ENCODE measurements at places on chromosomes 6 and 20. TPM values are rescaled to one million over a fixed set of nuclear protein-coding genes. Genes with fewer than 3 reads are reported as not detected.

Gene FBXL4
- 12.9 TPM for total RNA-seq

Gene DEFB114
- not detected for total RNA-seq

Gene CLVS2
- not detected for total RNA-seq

Gene UNC93A
- not detected for total RNA-seq

Gene SLC22A16
- total RNA-seq, result not detected

Gene TMC2
- total RNA-seq, result not detected

DNA sequence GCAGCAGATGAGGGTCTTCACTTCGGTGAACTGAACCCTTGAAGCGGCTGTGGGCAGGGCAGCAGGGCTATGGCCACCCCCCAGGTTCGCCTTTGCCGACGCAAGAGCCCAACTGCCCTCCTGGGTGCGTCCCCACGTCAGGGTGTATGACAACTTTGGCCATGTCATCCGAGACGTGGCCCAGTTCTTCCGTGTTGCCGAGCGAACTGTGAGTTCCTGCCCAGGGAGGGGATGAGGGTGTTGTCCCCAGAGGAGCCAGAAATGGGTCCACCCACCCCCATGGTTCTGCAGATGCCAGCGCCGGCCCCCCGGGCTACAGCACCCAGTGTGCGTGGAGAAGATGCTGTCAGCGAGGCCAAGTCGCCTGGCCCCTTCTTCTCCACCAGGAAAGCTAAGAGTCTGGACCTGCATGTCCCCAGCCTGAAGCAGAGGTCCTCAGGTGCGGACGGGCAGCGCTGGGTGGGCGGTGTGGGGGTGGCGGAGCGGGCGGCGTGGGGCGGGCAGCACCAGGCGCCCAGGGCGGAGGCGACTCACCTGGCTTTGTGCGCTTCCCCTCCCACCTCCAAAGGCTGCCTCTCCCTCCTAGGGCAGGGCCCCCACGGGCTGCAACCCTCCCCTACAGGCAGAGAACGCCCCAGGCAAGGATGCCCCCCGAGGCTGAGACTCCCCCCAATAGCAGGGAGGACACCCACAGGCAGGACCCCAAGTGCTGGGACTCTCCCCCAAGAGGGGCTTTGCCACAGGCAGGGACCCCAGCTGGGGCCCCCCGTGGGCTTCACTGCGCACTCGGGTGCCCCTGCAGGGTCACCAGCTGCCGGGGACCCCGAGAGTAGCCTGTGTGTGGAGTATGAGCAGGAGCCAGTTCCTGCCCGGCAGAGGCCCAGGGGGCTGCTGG lies 6.2 kb upstream of the TNFRSF6B start:
- DNase-seq, result no peak

GRCh38 chr6:167476844-167477595 lies 152.1 kb downstream of the TTLL2 start:
- no peak for DNase-seq

DNA sequence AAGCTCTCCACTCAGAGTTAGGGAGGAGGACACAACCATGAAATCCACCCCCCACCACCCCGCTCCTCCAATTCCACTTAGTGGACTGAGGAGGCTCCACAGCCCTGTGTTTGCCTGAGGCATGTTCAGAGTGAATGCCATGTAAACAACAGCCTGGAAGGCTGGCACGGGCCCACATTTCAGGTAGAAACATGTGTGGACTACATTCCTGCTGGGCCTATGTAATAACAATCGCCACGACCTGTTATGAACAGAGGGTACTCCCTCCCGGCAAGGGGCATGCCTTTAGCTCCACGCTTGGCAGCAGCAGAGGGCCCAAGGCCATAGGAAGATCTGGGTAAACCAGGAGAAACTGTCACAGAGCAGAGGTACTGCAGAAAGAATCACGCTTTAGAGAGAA lies 65.5 kb downstream of the ISM1 start:
- DNase-seq, result no peak

GRCh38 chr6:106882601-106883518 lies 91.7 kb downstream of the CD24 start:
- DNase-seq, result no peak

DNA sequence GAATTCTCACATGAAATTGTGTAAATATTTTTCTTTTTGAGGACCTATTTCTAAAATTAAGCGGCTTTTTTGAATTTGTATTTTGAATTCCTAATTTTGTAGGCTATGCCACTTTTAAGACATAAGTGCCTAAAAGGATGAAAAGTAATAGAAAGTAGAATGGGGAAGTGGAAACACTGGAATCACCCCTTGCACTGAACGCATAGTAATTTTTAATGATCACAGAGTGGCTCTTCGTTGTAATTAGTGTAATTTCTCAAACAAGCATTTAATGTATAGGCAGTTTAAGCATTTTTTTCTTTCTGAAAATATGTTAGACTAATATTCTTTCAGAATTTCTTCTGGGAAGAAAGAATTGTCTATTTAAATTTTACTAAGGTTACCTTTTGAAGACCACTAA lies 73.2 kb downstream of the ARID1B start:
- DNase-seq, result no peak

- DNase-seq, result no peak
Observed at GRCh38 chr20:7702141-7702540, 238.1 kb downstream of the HAO1 start.

DNA sequence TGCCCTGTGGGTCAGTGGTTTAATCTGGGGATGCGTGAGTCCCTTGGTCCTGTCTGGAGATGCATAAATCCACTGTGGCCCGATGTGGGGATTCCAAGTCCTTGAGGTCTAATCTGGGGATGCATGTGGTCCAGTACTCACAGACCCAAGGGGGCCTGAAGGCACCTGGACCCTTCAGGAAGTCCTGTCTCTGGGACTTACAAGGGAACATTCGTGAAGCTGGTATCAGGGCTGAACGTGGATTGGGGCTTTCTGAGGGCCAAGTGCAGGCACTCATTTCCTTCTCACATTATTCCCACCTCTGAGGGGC lies 25.2 kb upstream of the GTSF1L start:
- DNase-seq, result peak; percentile 38

DNA sequence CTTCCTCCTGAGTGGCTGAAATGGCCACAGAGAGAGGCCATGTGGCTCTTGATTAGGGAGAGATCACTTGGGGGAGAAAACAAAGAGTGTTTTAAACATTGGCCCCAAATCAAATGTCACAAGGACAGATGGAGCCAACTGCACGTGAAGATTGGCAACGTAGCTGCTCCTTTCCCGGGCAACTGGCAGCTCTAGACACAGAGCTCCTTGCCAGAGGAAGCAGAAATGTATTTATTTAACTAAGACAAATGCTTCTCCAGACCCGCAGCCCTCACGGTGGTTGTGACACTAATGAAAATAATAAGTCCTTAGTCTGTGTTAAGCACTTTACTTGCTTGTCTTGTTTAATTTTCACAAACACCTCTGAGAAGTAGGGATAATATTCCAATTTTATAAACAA lies 49.6 kb upstream of the DSN1 start:
- no peak for DNase-seq

- no peak for DNase-seq
Observed at GRCh38 chr6:40285996-40286395, 301.2 kb downstream of the LRFN2 start.

- no peak for DNase-seq
Observed at GRCh38 chr6:37979392-37980221, 160.1 kb downstream of the ZFAND3 start.

GRCh38 chr20:16556301-16556700 lies 16.9 kb downstream of the KIF16B start:
- DNase-seq, result no peak

DNA sequence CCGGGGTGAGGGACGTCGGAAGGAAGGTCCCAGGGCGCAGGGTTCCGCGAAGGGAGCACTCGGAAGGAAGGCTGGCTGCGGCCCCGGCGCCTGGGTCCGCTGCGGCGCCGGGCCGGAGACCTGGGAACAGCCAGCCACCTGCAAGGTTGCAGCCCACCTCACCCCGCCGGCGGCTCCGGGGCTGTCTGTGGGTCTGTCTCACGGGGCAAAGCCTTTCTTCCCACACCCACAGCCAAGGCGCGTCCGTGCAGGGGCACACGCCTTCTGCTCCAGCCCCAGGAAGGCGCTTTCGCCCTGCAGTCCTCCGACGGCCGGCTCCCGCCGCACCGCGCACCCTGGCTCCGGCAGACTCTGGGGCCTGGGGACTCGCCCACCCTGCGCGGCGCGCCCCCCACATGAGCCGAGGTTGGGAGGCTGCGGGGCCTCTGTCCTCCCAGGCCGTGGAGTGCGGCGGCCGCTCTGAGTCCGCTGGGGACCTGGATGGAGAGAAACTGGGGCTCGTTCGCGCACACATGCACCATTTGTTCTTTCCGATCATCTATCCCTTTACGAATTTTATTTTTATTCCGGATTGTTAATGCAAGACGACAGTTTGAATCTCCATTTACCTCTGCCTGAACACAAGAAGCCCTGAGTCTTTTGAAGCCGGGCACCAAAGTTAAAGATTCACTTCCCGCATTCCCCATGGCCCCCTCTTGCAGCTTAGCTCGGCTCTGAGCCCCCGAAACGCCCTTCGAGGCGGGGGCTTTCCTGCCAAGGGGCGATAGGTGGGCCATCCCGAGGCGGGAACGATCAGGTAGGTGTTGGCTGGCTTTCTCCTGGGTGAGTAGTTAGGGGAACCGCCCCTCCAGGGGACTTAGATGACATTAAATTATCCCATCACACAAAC lies 4.5 kb upstream of the FOXC1 start:
- no peak for DNase-seq

- no peak for DNase-seq
Observed at GRCh38 chr20:37562695-37563480, 35.2 kb upstream of the BLCAP start.

DNA sequence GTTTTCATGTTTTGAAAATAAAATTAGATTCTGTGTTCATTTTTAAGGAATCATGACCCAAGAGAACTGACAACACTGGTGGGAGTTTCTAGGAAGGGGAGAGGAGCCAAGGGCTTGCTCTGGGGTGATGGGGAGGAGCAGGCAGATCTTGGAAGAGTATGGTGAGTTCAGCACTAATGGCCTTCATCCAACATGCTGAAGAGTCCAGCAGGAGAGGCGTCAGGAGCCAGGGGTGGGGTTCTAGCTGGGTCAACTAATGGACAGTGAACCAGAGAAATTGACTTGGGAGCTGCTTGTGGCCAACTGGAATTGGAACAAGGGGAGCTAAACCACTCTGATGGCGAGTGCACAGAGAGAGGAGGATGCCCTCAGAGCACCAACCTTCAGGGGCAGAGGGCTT lies 107.1 kb downstream of the MRPL14 start:
- DNase-seq, result no peak

GRCh38 chr6:133551847-133552341 lies 310.7 kb downstream of the EYA4 start:
- no peak for DNase-seq

- no peak for DNase-seq
Observed at GRCh38 chr6:36075656-36076055, 48.0 kb downstream of the MAPK14 start.

DNA sequence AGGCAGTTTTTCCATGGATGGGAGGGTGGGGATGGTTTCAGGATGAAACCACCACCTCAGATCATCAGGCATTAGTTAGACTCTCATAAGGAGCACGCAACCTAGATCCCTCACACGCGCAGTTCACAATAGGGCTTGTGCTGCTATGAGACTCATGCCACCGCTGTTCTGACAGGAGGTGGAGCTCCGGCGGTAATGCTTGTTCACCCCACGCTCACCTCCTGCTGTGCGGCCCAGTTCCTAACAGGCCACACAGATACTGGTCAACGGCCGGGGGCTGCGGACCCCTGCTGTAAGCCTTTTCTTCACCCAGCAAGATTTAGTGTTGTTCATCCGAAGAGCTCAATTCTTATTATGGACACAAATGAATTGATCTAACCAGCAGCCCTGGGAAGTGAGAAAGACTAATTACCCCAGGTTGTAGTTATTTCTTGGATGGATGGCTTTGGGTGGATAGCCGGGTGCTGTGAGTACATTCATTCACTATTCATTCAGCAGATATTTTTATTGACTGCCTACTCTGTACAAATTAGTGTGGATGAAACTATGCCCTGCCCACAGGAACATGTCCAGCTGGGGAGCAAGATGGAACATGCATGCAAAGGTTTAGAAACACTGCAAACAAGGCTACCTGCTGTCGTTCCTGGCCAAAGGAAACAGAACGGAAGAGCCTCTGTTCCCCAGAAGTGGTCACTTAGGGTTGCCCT lies 57.2 kb downstream of the RIOK1 start:
- no peak for DNase-seq

DNA sequence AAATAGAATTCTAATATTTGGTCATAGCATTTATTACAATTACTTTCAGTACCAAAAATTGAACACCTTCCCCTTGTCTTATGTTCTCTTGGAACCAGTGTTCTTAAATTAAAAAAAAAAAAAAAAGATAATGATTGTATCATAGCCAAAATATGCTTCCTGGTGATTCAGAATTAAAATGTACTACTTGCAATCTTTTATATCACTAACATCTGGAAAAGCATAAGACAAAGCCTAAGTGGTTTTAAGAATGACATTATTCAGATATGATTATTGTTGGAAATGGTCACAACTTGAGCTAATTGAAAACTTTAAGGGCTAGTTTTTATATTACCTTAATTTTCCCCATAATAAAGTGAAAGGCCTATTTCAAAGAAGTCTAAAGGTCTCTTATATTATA lies 493.3 kb upstream of the MARCKS start:
- DNase-seq, result no peak

DNA sequence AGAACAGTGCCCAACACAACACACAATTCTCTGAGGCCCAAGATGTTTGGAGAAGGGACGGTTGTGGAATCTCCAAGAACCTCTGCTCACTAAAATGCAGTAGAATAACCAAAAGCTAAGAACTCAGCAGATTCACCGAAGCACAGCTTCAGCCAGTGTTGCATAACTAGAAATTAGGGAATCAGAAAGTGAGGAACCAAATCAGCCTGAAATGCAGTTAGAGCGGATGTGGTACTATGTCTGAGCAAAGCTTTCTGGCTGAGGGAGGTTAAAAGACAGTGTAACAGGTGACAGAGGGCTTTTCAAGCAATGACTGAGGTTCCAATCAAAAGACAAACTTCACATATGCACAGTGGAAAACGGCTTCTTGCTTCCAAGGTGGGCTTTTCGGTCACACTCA lies 197.9 kb upstream of the KCNK16 start:
- no peak for DNase-seq

- DNase-seq, result no peak
Observed at GRCh38 chr6:34079899-34080298, 66.0 kb downstream of the GRM4 start.

DNA sequence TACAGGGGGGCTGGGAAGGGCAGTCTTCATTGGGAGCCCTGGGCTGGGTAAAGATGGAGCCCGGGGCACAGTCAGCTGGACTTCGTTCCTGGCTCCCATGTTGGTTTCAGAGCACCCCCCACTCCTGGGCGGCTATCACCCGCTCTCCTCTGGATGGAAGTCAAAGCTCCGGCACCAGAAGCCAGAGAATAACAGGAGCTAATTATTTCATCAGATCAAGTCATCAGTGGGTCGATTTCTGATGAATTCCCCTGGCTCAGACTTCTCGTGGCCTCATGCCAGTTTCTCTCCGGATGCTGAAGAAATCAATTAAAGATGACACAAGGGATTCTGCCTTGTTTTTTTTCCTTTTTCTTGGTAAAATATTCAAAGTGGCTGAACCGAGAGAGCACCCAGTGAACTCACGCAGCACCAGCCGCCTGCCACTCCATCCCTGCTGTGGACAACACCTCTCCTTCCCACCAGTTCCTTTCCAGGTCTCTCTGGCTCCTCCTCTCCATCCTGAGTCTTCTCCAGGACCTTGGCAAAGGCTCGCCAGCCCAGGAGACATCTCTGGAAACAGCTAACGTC lies 22.5 kb downstream of the SULF2 start:
- no peak for DNase-seq

All from activated naive CD4-positive, alpha-beta T cell treated with anti-CD3 and anti-CD28 coated beads, Interleukin-2, amount 50 U/mL, for 72 hours (primary cell).